ENCODE measurements at places on chromosomes 7 and 10.

DNA sequence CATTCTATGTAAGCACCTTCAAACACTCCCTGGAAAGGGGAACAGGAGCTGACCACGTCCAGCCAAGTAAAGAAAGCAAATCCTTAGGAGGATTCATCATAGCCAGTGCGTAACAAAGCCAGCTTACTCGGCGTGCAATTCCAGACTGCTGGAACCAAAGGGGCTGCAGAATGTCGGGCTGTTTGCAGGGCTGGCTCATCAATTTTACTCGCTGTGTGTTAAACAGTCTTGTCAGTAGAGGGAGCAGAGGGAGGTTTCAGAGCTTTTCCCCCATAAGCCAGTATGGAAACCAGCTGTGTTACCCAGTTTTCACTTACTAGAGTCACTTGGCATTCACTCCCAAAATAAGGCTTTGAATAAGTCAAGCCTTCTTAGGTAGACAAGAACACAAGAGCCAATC is 127.1 kb downstream of the KMT2E start:
- peak; percentile 76 for DNase-seq

DNA sequence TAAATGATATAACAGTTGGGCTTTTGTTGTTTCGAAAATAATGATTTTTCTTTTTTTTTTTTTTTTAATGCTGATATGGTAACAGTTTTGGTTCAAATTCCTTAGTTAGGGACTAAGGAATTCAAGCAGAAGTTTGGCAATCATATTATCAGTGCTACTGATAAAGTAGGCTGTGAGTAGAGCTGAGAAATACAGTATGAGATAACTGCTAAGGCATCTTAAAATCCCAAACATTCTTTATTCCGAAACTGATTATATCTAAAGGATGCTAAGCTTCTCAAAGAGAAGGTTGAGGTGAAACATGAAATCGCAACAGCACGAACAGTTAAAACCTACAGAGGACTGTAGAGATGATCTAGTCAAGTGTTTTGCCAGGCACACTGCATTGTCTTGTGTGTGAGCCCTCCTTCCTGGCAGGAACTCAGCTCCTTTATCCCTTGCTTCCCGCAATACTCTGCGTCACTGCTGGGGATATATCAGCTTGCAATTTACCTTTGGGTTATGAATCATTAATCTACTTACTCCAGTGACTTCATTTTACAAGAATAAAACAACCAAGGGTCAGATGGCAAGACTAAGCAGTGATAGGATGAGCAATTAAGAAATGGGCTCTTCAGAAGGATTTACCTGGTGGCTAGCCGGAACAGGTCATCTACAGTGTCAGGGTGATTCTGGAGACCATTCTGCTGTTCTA is 36.7 kb downstream of the IRF5 start:
- no peak for DNase-seq

- peak; percentile 28 for DNase-seq
These were observed 179.3 kb downstream of the ARHGAP12 start for GRCh38 chr10:31749301-31749700.

DNA sequence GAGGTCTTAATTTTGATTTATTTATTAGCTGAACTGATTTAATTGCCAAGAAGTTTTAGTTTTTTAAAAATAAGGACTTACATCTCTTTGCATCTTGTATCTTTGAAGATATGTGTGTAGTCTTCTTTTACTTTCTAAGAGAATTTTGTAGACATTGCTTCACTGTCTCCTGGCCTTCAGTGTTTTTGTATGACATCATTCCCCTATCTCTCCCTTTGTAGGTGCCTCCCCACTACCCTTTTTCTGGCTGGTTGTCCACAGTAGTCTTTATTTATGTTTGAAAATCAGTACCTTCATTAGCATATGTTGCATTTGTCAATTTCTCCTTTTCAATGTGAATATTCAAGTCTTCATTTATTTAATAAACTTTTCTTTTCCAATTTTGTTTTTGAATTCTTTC is 64.1 kb upstream of the RAB18 start:
- DNase-seq: no peak

DNA sequence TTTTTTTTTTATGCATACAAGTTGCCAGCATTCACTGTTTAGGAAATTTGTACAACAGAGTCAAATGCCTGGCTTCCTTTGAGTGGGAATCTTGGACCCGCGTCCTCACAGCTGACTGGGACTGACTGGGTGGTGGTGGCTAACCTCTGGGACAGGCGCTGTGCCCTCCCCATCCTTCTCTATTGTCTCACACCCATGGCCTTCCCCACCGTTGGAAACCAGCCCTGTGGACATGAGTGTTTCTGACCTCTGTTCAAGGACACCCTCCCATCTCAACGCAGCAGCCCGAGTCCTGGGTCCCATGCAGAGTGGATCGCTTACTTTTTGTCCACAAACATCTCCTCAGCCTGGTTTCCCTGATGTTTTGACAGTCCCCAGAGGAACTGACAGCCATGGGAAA is 125.1 kb upstream of the PPIF start:
- DNase-seq: no peak

- DNase-seq: peak; percentile 89
These were observed 23.2 kb downstream of the ELN start for GRCh38 chr7:74051193-74051592.

GRCh38 chr10:27743012-27743876 is 2.4 kb downstream of the MKX start:
- peak; percentile 42 for DNase-seq
